Osteoblast (primary cell): ENCODE measurements at places on chromosomes 3 and 15. TPM values are rescaled to one million over a fixed set of nuclear protein-coding genes. Genes with fewer than 3 reads are reported as not detected.

The GRK7 gene
- not detected in 2 replicates for total RNA-seq

The UROC1 gene
- not detected in 2 replicates for total RNA-seq

DNA sequence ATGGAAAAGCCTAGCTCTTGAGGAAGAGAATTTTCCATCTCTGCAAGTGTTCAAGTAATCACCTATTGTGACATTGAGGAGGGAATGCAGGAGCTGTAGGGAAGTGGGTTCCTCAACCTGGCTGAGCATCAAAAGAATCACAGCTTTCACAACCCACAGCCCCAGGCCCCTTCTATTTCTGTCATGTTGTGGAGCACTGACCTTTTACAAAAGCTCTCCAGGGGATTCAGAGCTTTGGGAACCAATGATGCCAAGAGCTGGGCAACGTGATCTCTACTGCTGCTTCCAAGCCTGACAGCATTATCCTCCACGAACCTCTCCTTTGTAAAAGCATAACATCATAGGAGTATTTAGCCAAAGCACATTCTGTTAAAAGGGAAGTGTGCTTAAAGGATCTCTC lies 231.1 kb downstream of the ADAMTS9 start:
- DNase-seq: peak; percentile 55

The SH2D7 gene
- not detected in 2 replicates for total RNA-seq

DNA sequence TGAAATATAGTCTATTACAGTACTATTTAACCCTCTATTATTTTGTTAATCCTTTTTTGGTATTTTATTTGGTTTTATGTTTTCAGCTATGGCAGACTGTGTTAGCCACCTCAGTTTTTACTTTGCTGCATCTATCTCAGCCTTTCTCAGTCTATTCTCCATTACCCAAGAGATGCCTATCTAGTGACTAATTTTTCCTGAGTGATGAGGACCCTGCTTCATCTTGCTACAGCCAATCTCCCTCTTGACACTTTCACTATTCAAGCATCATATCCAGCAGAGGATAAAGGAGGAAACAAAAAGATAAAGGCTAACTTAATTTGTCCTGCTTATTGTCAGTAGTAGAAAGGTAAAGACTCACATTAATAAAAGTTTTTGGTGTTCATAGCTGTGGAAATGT lies 141.8 kb upstream of the NECTIN3 start:
- no peak for DNase-seq

DNA sequence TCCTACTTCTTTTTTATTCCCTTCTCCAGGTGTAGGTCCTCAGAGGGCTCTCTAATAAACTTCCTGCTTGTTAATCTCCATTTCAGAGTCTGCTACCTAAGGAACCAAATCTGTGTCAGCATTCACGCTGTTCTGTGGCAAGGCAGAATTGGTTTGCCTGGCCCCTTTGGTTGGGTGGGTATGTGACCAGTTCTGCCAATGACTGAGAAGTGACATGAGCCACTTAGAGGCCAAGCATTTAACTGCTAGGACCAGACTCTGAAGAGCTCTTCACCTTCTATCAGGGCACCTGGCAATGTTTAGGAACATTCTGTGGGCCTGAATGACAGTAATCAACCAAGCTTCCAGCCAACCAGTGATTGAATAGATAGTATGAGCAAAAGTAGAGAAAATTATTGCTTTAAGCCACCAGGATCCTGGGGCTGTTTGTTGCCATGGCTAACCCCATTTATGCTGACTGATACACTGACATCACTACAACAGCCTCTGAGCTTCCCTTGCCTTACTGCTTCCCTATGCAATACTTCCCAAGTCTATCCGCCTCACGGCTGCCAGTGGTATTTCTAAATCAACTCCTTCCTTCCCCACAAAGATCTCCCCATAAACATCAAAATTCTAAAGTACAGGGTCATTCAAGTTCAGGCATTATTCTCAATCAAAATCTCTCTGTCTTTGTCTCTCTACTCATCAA lies 7.6 kb downstream of the FRMD4B start:
- no peak for DNase-seq

The POLQ gene
- total RNA-seq: 1.4 and 1.5 TPM in 2 replicates

The FRMD4B gene
- 0.72 and 0.88 TPM in 2 replicates for total RNA-seq

DNA sequence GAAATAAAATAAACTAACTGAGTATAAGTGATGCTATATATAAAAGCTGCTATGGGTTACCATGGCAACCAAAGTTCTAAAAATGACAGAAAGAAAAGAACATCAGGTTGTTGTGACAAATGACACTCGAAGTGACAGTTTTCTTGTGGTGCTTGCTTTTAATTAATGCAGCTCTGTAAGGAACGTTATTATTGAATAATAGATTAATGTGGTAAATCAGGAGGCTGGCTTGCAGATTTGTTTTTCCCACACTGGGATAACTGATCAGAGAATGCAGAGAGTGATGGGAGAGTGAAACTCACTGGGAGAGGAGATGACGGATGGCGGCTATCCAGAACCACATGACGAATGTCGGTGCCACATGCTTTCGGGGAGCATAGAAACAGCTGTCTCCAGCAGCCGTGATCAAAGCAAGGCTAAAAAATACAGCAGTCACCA lies 207.0 kb upstream of the ATP10A start:
- DNase-seq: no peak

The CELF6 gene
- total RNA-seq: 0.36 and 0.59 TPM in 2 replicates

GRCh38 chr15:36256404-36256807 lies 323.0 kb upstream of the CDIN1 start:
- DNase-seq: no peak

The NOX5 gene
- 0.29 and 0.36 TPM in 2 replicates for total RNA-seq

DNA sequence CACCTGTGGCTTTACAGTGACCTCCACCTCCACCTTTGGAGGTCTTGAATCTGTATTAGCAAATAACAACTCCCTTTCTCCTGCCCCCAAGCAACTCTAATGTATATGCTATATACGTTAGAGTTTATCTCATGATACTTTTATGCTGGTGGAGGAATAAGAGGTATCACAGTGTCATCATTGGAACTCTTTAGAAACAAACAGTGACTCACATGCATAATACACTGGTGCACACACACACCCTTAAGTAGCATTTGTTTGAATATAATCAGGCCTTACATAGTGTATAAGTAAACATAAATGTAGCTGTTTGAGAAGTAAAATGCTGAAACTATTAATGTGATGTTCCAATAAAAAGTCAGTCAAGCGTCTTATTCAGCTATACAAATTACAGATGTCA lies 280.2 kb upstream of the C2CD4B start:
- DNase-seq: peak; percentile 84

DNA sequence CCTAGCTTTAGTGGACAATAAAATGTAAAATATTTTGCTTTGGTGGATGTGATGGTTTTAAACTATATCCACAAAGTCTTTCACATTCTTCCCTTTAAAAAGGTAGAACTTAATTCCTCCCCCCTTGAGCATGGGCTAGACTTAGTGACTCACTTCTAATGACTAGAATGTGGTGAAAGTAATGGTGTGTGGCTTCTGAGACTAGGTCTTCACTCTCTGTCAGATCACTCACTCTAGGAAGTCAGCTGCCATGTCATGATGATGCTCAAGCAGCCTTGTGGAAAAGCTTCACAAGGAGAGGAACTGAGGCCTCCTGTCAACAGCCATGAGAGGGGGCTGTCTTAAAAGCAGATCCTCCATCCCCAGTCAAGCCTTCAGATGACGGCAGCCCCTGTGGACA lies 4.2 kb downstream of the LRRC2 start:
- no peak for DNase-seq

DNA sequence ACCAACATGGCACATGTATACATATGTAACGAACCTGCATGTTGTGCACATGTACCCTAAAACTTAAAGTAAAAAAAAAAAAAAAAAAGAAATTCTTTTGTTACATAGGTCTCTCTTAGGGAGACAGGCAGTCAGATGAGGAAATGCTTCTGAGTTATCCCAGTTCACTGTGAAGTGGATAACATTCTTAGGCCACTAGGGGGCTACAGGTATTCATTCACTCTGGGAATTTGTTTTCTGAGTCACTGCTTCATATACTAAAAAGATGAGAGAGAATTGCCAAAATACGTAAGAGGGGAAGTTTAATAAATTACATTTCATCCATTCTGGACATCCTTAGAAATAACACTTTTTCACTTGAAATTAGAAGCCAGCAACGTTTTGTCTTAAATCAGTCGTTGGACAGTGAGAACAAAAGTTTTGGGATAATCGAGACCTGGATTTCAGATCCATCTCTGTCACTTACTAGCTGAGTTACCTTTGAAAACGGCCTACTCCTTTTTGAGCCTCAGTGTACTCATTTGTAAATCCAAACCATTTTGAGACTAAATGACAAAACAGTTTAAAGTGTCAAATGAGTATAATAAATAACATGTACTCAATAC lies 738.4 kb upstream of the ALCAM start:
- DNase-seq: peak; percentile 80

The IL17RE gene
- total RNA-seq: 0.29 and 0.72 TPM in 2 replicates

GRCh38 chr3:136404056-136404455 lies 153.9 kb downstream of the PCCB start:
- no peak for DNase-seq

The ROPN1 gene
- not detected in 2 replicates for total RNA-seq

DNA sequence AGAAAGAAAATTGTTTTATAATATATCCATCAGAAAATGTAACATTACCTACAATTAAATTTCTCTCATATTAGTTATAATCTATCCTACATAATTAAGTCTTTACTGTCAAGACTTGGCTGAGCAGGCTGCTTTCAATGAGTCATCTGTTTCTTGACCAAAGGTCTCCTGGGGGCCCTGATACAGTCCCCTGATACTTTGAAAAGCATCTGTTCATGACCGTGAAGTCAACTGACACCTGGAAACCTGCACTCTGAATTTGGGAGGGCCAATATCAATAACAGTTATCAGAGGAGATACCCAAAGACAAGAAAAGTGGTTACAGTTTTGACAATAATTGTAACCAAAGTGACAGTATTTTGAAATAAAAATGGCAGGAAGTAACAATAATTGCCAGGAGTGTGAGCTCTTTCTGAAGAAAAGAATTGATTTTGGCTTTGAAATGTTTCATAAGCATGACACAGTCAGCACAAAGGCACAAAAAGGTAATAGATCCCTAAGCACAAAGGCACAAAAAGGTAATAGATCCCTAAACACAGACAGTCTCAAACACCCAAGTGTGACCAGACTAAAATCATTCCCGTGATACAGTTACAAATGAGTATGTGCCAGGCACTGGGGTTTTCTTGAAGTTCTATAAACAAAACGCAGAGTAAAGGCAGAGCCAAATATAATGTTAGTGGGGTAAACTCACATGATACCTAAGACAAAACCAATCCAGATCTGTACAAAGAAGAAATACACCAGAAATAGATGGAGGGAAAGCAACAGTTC lies 260.7 kb downstream of the PLOD2 start:
- DNase-seq: no peak
